HS-27A (cell line): ENCODE measurements at places on chromosomes 1 and 21.

- DNase-seq, result no peak
These were observed 280.7 kb downstream of the LMX1A start for GRCh38 chr1:165075725-165076370.

- no peak for DNase-seq
These were observed 15.7 kb upstream of the GLIS1 start for GRCh38 chr1:53754484-53755312.

DNA sequence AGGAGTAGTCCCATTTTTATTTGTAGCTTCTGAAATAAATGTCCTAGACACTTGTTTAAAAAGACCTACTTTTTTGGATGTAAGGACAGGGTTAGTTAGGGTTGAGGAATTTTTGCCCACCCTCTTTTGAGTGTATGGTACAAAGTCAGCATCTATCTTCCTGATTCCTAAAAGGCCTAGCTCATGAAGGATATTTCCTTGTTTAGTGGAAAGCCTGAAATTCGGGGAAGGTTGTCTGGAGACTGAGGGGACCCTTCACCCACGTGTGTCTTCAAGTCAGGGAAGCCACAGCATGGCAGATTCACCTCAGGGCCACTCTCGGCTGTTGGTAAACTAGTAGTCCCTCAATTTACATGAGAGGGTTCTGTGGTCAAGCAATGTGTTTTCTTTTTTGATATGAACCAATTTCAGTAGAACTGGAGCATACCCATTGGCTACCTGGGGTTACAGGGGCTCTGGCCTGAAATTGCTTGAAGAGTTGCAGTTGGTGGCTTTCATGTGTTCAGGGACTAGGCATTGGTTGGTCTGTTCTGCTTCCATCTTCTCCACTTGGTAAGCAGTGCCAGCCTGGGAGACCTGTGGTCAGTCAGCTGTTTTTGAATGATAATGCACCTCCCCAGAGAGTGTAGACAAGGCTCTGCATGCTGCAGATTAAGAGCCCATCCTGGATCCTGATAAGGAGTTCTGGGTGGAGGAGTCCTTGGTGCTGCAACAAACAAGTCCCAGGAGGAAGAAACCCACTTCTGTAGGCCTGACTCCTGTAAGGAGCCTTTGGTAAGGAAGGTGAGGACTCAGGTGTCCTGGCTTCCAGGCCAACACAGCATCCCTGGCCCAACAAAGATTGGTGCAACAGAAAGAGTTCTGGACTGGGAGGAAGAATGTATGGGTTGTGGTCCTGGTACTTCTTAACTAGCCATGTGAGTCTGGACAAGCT, 6.3 kb downstream of the BTG2 start:
- DNase-seq, result no peak

GRCh38 chr1:155307247-155307740, 1.4 kb upstream of the FDPS start:
- DNase-seq, result no peak

DNA sequence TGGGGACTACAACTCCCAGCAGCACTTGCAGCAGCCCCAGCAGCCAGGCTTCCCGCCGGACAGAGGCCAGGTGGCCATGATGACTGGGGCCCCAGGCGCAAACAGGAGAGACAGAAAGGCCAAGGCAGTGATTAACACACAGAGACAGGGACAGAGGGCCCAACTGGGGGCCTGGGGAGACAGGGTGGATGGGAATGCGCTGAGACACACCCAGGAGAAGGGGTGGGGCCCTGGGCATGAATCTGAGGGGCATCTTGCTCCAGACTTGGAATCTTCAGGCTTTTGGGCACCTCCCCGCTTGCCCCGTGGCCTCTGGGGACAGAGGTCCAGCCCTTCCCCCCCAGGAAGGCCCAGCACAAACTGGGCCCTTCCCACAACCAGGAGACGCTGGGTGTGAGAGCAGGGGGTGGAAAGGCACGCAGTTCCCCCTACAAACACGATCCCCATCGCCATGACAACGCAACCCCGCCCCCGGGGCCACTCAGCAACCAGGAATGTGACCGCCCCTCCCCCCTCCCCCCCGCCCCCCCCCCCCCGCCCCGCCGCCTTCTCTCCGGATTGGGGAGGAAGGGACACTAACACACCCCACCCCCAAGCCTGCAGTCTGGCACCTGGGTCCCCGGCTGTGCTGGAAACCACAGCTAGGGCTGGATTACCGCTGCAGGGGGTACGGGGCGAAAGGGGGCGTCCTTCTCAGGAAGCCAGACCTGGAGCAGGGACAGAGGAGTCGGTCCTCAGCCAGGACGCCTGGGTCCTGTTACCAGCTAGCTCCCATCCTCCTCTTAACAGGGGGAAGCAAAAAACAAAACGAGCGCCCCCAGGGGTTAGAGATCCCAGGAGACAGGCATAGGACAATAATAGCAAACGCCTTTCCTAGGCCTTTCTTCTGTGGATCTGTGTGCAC, 4.5 kb downstream of the HDGF start:
- peak; percentile 79 for DNase-seq

DNA sequence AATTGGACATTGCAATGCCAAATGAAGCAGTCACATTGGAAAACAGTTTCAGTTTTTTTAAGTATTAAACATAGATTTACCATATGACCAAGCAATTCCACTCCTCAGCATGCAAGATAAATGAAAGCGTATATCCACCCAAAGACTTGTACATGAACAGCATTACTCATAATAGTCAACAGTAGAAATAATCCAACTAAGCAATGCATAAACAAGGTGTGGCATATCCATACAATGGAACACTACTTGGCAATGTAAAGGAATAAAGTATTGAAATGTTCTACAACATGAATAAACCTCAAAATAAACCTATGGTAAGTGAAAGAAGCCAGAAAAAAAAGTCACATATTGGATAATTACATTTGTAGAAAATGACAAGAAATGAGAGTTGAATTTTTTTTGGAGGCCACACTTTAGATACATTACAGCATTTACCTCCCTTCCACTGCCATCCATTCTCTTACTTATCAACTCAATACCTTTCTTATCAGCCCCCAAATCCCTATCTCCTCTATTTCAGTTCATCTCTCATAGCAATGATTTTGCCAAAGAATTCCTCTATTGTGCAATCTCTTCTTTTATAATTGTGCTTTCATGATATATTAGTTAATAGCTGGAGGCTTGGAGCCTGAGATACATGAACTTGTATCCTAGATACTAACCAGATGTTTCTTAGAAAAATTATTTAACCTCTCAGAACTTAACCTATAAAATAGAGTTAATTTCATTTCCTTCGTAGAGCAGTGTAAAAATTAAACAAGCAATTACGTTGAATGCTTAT, 414.2 kb upstream of the C1orf87 start:
- no peak for DNase-seq

- no peak for DNase-seq
These were observed 12.3 kb upstream of the DENND2D start for GRCh38 chr1:111212634-111213335.

- DNase-seq, result no peak
These were observed 8.1 kb downstream of the IL6R start for GRCh38 chr1:154413177-154413783.

DNA sequence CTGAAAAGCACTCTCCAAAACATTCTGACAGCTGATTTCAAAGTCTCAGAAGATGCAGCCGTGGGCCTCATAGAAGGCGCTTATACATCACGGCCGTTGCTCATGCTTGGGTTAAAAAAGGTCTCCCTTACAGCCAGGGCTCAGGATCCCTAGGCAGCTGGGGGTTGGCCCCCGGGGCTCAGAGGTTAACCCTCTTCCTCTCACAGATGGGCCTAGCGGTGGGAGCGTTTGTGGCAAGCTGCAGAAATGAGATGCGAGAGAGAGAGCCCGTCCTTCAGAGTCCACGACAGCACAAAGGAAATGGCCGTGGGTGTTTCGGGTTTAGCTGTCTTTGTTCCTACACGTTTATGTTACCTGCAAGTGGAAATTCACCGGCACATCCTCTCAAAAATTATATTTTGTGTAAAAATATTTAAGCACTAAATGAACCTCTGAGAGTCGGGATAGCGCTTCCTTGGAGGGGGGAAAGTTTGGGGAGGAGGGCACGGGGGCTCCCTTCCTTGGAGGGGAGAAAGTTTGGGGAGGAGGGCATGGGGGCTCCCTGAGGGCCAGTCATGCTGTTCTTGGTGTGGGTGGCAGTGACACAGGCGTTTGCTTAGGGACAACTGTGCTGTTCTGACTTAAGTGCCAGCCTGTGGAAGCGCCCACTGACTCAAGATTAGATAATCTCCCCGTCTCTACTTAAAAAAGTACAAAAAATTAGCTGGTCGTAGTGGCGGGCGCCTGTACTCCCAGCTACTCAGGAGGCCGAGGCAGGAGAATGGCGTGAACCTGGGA, 20.5 kb upstream of the PRDM15 start:
- no peak for DNase-seq

DNA sequence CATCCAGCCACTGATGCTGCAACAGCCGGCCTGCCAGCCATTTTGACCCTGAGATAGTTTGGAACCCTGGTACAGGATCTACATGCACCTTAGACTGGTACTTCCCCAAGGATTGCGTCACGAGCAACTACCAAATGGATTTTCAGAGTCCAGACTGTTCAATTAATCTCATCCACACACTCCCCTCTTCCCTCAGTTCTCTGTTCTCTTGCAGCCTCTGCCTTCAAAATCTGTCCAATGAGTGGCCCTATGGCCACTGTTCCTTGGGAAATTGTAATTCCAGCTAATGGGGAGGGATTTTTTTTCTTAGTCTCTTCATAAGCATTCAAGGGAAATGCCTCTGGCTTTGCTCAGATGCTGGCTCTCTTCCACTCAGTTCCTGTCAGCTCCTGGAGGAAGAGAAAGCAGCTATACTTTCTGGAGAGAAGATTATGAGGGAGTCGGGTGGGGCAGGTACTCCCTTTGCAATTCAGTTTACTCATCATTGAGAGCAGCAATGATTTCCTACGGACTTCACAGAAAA, 19.8 kb upstream of the UAP1 start:
- DNase-seq, result peak; percentile 91

- DNase-seq, result no peak
These were observed 399 bp upstream of the PTPRC start for GRCh38 chr1:198638441-198638840.

GRCh38 chr1:5793516-5793915, 198.7 kb downstream of the NPHP4 start:
- DNase-seq, result no peak

- DNase-seq, result no peak
These were observed 150.1 kb downstream of the PBX1 start for GRCh38 chr1:164709126-164709525.

DNA sequence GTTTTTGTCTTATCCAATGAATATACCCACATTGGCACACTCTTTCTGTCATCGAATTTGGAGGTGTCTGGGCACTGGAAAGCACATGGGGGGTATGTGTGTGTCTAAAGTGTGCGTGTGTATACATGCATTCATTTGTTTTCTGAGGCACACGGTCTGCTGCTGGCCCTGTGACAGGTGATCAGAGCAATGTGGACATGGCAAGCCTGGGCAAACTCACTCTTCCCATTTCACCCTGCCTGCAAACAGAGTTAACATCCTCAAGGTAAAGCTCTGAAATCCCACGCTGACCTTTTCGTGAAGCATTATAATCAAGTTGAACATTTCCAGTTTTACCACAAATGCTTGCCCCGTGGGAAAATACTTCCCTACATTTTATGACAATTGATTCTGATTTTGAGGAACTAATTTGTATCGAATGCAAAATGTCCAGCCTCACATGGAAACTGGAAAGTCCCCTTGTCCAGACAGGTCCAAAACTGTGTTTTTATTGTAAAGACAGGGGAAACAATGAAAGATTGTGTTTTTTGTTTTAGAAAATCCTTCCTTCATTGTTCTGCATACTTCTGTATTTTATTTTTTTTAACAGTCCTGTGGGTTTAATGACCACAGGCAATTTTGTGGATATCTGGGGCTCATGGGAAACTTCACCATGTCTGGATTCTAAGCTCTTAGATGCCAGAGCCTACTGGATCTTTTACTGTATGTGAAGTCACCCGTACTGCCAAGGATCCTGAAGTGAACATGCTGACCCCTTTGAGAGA, 160.9 kb downstream of the PBX1 start:
- DNase-seq, result no peak

DNA sequence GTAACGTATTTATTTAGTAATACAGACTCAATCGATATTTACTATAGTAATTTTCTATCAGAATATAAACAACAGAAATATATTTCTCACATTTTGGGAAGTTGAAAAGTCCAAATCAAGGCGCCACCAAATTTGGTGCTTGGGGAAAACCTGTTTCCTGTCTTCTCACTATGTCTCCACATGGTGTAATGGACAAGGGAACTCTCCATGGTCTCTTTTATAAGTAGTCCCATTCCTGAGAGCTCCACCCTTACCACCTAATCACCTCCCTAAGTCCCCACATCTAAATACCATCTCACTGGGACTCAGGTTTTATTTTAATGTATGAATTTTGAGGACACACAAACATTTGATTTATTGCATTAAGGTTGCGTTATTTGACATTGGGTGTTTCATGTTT, 848.0 kb downstream of the LTN1 start:
- no peak for DNase-seq

DNA sequence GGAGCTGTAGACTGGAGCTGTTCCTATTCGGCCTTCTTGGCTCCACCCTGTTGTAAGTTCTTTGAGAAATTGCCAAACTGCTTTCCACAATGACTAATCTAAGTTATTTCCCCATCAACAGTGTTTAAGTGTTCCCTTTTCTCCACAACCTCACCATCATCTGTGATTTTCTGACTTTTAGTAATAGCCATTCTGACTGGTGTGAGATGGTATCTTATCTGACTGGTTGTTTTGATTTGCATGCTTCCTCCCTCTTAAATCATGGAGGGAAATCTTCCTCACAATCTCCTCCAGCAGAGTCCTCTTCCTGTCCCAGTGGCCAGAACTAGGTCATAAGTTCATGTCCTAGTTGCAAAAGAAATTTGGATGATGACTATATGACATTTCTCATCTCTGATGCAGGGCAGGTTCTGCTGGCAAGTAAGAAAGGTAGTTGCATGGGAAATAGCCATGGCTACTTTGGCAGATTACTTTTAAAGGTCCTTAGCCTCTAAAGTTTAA, 294.0 kb downstream of the LRRC40 start:
- DNase-seq, result peak; percentile 66

GRCh38 chr1:171019971-171020370, 70.7 kb upstream of the FMO3 start:
- DNase-seq, result no peak

DNA sequence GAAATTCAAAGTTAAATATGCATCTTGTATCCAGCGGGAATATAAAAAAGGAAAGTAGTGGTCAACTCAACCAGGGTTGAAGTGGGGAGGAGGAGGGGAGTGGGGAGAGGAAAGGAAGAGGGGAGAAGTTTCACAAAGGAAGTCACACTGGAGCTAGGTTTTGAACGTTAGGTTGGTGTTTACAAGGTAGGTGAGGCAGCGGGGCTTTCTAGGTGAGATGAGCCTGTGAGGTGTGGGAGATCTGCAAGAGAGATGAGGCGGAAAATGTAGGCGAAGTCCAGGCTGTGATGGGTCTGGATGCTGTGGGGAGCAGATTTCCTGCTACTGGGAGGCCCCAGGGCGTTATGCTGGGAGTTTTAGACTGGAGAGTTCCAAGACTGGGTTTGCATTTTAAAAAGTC, 36.1 kb upstream of the IL20 start:
- DNase-seq, result no peak

- DNase-seq, result no peak
These were observed 448.6 kb downstream of the CAMTA1 start for GRCh38 chr1:7233646-7234470.
